ENCODE measurements at places on chromosomes 2 and 18. TPM values are rescaled to one million over a fixed set of nuclear protein-coding genes. Genes with fewer than 3 reads are reported as not detected.

REG3A gene
- total RNA-seq, result not detected

GAD1 gene
- under 0.01 TPM for total RNA-seq

ATP8B1 gene
- total RNA-seq, result 86.8 TPM

GCKR gene
- total RNA-seq, result 1.9 TPM

ZBTB7C gene
- not detected for total RNA-seq

Measured in regular cardiac myocyte (primary cell).